ENCODE measurements at places on chromosomes 12 and 14.

GRCh38 chr14:88129306-88130056 lies 124.5 kb downstream of the GPR65 start:
- DNase-seq: no peak

- no peak for DNase-seq
These were observed 1.9 kb upstream of the YBX3 start for GRCh38 chr12:10725003-10725402.

DNA sequence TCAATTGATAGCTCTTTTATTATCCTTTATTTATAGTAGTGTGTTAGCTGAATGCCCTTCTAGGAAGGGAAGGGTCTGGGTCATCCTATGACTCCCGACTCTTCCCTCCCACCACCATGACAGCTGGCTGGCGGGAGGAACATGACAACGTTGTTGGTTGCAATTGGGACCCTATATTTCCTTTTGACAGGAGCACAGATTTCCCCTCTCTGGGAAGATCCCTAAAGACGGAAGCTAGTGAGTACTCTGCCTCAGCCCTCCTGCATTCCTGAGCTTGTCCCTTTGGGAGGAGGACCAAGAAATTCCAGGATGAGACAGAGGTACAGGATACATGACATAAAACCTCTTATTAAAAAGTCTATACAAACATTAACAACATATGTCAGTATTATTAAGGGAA lies 485.4 kb downstream of the NAV3 start:
- no peak for DNase-seq

DNA sequence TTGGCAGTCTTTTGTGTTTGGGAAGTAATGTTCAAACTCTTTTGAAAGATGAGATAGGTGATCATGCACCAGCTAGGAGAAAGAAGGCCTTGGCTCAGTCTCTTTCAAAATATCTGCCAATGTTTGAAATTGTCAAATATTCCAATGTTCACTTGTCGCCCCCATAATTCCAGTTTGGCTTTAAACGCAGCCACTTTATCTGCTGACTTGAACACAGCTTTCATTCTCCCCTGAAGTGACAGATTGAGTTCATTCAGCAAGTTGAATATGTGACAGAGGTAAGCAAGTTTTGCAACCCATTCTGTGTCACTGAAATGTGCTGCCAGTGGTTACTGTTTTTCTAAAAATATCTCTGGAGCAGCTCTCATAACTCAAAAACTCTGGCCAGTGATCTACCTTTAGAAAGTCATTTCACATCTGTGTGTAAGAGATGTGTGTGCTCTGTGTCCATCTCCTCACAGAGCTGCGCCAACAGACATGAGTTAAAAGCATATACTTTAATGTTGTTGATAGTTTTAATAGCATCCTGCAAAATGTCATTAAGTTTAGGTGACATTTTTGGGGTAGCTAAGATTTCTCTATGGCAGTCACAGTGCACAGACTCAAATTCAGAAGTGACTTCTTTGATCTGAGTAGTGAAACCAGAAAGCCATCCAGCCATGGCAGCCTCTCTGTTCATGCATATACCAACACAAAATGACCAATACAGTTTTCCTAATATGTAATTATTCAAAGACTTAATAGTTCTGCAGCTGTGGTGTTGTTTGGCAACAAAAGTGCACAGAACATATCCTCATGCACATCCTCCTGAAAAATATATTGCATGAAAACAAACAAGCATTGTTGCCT lies 614.3 kb upstream of the MIS18BP1 start:
- DNase-seq: no peak

- DNase-seq: no peak
These were observed 95.4 kb downstream of the NKX2-1 start for GRCh38 chr14:36424478-36425102.

DNA sequence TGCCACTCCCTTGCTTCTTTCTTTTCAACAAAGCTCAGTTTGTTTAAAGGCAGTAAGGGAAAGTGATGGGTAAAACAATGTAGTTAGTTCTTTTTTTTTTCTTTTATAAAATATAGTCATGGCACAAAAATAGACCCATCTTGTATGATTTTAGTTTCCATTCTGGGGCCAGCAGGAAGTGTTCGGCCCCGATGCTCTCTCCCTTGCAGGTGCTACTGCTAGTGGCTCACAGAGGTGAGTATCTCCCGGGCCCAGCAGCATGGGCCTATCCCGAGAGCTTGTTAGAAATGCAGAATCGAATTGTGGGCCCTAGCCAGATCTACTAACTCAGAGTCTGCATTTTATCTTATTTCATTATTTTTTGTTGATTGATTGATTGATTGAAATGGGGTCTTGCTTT lies 78.7 kb downstream of the SYNE3 start:
- DNase-seq: no peak

DNA sequence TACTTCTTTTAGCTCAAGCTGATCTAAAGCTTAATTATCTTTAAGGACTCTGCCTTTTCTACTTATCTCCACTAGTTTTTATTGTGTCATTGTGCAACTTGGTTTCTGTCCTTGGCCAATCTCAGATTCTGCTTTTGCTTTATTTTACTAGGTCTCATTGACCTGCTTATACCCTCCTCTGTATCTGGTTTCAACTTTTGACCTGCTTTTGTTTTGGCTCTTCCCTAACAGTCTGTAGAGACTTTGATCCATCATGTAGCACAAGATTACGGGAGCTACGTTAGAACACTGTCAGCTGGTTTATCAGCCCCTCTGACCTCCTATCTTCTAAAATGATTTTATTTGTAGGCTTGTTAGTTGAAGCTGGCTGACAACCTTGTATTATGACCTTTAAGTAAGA lies 43.6 kb downstream of the ZCRB1 start:
- no peak for DNase-seq

DNA sequence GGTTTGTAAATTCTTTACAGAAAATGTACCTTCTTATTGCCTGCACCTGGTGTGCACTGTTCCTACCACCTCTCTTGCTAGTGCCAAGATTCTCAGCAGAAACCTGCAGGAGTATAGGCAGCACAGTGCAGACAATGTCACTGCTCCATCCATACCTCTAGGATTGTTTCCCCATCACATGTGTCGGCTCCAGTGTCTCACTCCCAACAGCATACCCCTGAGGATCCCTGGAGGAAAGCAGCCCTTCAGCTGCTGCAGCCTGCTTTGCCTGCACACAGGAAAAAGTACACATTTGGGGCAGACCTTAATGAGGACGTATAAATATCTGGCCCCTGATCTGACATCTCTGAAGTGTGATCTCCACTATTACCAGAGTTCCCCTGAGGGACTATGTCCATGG lies 235.5 kb downstream of the MDGA2 start:
- DNase-seq: no peak

DNA sequence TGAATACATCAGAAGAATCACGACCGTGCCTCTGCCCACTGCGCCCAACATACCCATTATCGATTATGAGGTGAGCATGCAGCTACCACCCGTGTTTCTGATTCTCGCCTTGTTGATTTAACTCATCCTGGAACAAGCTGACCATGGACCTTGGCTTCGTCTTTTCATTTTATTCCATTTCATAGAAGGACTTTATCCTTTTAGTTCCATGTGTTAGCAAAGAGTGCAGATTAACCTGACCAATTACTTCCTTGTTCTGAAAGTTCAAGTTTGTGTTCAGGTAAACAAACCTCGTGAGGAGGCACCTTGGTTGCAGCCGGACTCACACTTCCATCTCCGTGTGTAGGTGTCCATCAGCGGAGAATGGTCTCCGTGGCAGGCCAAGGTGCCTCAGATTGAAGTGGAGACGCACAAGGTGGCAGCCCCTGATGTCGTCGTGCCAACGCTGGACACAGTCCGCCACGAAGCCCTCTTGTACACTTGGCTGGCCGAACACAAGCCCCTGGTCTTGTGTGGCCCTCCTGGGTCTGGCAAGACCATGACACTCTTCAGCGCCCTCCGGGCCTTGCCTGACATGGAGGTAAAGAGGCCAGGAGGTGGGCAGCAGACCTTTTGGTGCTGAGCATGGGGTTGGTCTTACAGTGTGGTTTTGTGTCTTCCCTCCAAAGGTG lies 52.2 kb downstream of the DYNC1H1 start:
- DNase-seq: no peak

DNA sequence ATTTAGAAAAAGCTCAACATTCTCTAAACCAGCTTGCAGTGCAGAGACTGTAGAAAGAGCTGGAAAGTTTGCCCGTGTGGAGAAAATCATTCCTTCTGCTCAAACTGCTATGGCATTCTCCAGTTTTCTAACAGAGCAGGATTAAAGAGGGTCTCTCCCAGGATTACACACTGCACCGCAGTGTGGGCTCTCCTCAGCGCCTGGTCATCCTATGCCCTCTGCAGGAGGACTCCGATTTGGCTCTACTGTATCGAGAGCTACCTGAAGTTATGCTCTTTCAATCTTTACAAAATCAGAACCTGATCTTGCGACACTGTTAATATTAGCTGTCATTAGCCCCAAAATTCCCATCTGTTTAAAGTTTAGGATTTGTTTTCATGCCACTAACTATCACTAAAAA lies 33.0 kb downstream of the BHLHE41 start:
- no peak for DNase-seq

DNA sequence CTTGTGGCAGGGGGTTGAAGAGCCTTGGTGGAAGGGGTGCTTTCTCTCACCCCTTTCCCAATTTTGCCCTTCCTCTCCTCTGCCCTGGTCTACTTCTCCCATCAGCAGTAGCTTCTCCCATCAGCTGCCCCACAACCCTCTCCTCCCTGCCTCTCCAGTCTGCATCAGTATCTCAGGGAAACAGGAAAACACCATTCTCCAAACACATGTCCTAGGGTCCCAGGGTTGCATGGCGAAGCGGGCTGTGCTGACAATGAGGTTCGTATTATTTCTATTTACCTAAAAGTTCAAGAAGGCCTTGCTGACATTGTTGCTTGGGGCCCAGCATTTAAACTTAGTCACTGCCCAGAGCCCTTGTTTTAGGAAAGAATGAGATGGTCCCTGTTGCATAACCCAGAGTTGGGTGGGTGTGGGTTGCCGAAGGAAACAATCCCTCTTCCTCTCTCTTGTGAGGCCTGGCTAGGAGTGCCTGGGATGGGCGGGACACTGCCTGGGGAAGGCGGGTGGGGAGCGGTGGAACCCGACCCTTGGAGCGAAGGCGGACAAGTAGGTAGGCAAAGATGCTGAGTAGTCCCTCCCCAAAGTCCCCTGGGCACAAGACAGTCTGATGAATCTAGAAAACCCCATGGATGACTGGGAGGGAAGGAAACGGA lies 1.3 kb upstream of the IGFBP6 start:
- no peak for DNase-seq

DNA sequence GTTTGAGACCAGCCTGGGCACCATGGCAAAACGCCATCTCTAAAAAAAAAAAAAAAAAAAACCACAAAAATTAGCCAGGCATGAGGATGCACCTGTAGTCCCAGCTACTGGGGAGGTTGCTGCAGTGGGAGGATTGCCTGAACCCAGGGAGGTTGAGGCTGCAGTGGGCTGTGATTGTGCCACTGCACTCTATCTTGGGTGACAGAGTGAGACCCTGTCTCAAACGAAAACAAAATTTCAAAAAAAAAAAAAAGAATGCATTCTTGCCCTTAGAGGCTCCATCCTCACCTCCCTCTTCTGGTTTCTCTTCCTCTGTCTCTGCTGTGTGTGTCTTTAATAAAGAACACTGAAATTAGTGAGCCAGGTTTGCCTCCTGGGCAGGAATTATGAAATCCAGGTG lies 107.8 kb downstream of the VCPKMT start:
- no peak for DNase-seq

GRCh38 chr12:128819293-128820144 lies 4.2 kb downstream of the SLC15A4 start:
- no peak for DNase-seq

DNA sequence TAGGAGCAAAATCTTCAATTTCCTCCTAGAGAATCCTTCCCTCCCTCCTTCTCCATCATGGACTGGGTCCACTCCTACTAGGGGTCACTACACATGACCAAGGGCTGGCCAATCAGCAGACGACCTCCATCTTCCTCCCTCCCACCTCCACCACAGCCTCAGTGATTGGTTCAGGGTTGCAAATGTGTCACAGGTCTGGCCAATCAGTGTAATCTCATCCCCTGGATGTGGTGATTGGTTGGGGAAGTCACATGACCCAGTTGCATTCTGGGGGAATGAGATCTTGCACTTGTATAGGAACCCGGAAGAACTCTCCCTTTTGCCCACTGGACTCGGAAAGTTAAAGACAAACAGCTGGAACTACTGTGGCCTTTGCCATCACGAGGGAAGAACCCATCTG lies 169.2 kb downstream of the PIWIL1 start:
- no peak for DNase-seq

Measured in stimulated activated CD4-positive, alpha-beta T cell treated with anti-CD3 and anti-CD28 coated beads, TNF-alpha, amount 100 ng/mL, for 48 hours (primary cell).